ENCODE measurements at places on chromosomes 2 and 18.
A peak's percentile ranks its signal among the peaks of the same experiment; 100 is the strongest.

DNA sequence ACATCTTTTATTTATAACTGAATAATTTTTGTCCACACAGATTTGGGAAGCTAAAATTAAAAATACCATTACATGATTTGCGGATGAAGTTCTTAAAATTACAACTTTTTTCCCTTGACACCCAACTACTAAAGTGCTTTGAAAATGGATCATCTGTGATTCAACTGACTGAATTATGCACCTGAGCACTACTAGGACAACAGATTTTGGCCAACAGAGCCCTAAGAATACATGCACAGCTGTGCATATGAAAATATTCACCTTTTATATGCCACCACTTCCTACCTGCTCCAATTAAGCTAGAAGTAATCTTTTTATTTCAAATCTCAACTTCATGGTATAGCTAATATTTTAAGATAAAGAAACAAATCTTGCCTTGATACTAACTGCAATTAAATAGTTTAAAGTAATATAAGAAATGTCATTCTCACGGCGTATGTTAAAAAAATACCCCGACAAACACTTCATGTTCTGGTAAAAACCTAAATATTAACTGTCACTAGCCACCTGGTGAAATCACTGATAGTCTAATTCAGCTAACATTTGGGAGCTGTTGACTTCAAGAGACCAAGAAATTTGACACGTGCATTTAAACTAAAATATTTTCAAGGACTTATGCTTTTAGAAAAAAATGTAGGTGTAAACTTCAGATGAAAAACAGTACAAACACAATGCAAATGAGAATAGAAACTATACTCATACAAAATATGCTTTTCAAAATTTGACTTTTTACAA is 153.7 kb downstream of the SRBD1 start:
- DNase-seq = no peak

GRCh38 chr18:46622999-46623398 is 34.0 kb downstream of the LOXHD1 start:
- DNase-seq = no peak

GRCh38 chr18:22128954-22129353 is 40.4 kb upstream of the GATA6 start:
- no peak for DNase-seq

- no peak for DNase-seq
Observed at GRCh38 chr2:200007306-200007705, 51.9 kb downstream of the MAIP1 start.

DNA sequence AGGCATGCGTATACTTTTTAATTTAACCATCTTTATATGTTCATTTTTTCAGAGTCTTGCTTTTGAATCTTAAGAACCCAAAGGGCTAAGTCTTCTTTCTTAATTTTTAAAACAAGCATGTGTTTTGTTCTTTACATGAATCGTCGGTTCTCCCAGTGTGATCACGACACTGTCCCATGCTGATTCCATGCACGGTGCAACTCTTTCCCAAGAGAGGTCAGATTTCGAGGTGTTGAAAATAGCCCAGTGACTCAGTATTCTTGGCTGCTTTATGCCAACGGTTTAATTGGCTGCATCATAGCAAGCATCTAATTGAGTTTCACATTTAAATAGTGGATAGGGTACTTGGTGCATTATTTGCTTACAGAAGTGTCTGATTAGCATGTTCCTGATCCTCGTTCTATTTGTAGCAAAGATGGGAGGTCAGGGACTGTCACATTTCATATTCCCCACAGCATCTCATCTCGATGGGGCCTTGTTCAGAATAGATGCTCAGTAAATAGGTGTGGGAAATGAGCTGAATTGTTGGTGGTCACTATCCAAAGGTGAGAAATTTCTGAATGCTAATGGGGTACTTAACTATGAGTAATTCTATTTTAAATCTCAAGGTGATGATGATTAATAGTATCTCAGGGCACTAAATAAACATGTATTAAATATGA is 2.8 kb downstream of the NPAS2 start:
- DNase-seq = no peak

- DNase-seq = peak; percentile 32
Observed at GRCh38 chr2:144682248-144682647, 162.3 kb upstream of the ZEB2 start.

DNA sequence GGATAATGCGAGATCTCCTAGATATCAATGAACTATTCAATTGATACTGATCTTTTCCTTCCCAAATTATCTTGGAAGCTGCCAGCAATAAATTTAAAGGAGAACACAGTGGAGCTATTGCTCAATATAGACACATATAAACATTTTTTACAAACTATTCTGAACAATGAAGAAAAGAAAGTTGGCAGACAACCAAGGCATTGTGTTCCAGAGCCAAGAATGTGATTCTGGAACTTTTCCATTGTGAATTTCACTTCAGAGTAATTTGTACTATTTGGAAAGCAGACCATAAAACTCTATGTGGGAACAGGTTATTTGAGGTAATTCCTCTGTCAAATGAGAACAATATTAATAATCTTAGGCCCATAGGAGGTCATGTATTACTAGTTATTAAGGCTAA is 588.2 kb downstream of the IRS1 start:
- DNase-seq = peak; percentile 53

DNA sequence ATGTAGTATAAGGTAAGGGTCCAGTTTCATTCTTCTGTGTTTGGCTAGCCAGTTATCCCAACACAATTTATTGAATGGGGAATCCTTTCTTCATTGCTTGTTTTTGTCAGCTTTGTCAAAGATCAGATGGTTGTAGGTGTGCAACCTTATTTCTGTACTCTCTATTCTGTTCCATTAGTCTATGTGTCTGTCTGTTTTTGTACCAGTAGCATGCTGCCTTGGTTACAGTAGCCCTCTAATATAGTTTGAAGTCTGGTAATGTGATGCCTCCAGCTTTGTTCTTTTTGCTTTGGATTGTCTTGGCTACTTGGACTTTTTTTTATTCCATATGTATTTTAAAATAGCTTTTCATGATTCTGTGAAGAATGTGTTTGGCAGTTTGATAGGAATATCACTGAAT is 222.1 kb downstream of the XIRP2 start:
- DNase-seq = no peak

DNA sequence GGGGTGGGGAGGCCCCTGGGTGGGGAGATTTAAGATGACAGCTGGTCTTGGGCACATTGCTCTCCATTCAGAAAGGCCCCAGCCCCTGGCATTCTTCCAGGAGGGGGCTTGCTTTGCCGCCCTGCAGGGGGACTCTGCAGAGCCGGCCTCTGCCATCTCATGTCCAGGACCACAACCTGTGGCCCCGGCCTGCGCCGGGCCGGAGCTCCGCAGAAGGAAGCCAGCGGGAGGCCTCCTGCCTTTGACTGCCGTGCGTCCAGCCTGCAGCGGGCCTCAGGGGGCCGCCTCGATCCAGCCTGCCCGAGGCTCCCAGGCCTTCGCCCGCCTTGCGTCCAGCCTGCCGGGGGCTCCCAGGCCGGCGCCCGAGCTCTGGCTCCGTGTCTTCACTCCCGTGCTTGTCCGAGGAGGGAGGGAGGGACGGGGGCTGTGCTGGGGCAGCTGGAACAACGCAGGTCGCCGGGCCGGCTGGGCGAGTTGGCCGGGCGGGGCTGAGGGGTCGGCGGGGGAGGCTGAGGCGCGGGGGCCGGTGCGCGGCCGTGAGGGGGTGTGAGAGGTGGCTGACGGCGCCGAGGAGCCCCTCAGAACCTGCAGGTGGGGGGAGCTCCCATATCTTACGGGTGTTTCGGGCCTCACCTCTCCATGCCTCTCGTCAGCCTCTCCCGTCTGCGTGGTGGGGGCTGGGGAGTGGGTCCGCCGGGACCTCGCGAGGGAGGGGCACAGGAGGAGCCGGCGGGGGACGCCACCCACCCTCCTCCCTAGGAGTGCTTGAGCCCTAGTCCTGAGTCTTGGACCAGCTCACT is 20.4 kb downstream of the GPC1 start:
- no peak for DNase-seq

- no peak for DNase-seq
Observed at GRCh38 chr2:216344950-216345300, 27.4 kb downstream of the MARCHF4 start.

- no peak for DNase-seq
Observed at GRCh38 chr18:7974200-7974874, 407.2 kb downstream of the PTPRM start.

DNA sequence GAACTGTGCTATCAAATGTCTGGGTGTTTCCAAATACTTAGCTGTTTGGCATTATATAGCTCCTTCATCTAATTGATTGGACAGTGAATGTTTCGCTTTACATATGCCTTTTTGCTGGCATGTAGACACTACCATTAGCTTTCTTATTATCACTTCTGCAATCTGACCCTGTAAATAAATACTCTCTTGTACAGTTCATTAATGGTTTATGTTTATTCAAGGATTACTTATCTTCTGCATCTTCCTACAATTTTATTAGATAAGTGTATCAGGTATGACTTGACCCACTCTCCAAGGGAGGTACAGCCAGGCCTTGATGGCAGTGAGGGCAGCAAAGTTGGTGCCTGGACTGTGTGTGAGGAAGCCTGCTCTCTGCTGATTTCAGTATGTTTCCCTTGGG is 614.1 kb upstream of the SETBP1 start:
- no peak for DNase-seq

GRCh38 chr2:61620244-61621159 is 82.3 kb upstream of the XPO1 start:
- DNase-seq = peak; percentile 78

GRCh38 chr2:58594175-58594574 is 353.1 kb upstream of the FANCL start:
- no peak for DNase-seq

DNA sequence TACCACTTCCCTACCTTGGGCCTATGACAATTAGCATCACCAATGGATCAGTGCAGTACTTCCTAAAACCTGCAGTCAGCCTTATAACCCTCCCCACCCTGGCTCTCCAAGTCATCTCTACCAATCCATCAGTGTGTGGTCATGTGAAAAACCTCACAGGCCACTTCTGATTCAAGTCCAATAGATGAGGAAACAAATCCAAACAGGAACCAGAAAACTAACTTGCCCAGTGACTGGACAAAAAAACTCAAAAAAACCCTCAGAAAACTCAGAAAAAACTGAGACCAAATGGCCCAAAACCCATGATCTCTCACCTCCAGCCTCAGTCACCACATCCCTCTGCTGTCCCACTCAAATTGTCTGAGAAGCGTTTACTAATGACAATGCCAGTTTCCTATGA is 43.3 kb downstream of the TGFA start:
- no peak for DNase-seq

DNA sequence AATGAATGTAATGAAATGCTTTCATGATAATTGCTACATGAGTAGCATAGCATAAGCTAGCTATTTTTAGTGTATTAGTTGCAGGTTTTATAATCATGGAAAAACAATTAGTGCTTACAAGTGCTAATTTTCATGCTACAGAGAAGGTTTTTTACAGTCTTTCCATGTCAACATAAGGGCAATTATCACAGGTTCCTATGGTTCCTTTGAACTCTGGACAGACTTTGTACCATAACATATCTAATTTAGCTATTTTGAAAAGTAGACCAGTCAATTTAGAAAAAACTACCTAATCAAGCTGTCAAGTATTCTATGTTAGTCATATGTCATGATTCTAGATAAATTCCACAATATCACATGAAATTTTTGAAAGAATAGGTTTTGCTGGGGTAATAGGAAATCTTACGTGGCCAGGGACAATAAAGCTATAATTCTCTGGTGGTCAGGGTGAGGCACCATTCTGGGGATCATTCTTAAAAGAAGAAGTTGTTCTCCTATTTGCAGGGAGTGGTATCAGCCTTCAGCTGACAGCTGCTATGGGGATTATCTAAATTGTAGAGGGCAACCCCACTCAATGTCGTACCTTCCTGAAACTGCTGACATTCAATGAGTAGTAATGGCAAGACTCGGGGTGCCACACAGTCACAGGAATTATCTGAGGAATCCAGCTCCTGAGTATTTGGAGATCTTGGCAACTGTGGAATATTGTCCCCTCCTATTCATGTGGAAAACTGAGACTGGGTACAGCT is 724.0 kb upstream of the LINC00305 start:
- DNase-seq = no peak

DNA sequence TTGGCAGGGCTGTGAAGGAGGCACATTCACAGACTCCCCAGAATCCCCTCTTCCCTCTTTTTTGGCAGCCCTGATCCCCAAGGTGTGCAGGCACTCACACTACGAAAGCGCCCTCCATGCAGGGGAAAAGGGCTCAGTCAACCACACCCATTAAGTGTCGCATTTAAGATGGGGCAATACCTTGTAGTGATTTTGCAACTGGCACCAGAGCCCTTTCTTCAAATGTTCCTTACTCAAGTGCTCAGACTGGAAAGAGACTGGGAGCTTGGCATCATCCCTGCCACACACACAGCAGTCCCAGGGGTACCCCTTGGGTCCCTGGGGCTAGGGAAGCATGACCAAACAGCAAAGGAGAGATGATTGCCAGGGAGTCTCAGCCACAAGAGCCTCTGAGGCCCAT is 190.1 kb downstream of the HAUS1 start:
- no peak for DNase-seq

- DNase-seq = no peak
Observed at GRCh38 chr2:74524955-74525716, 895 bp downstream of the DQX1 start.

- no peak for DNase-seq
Observed at GRCh38 chr2:217431577-217432269, 571.1 kb downstream of the TNS1 start.

- DNase-seq = no peak
Observed at GRCh38 chr2:177352441-177353186, 40.0 kb upstream of the AGPS start.

DNA sequence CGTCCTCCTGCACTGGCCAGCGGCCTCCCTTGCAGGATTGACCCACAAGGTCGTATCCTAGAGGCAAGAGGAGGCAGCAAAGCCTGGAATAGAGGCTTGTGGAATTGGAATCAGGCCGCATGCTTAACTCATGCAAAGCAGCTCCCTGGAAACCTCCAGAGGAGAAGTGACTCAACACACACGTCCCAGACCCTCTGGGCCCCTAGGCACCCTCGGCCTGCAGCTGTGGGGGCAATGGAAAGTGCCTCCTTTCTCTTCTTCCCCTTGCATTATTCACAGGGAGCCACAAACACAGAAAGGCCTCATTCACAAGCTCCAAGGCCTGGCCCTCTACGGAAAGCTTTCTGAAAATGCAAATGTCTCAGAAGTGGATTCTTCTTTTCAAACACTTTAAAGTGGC is 19.6 kb downstream of the SPATA3 start:
- no peak for DNase-seq

- no peak for DNase-seq
Observed at GRCh38 chr18:54794823-54795222, 33.5 kb upstream of the RAB27B start.

DNA sequence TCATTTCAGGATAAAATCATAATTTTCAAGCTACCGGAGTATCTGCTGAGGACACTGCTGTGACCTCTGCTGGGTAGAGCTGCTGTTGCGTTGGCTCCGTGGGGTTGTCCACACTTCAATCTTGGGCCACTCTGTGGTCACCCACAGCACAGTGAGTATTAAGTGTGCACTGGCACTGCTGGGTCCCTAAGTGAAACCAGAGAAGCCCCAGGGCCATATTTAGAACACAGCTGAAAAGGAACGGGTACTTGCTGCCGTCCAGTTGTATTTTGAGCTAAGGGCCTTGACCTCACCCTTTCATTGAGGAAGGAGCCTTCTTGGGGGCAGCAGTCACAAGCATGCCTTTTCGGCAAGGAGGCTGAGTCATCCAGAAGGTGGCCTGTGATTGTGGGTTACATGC is 10.1 kb downstream of the SLC9A4 start:
- no peak for DNase-seq

GRCh38 chr2:62999905-63000304 is 50.7 kb upstream of the OTX1 start:
- DNase-seq = peak; percentile 55

Data from foreskin keratinocyte (primary cell).